Activated T-helper 1 cell treated with anti-CD3 and anti-CD28 coated beads, Interleukin-12 subunit alpha, Interleukin-12 subunit beta, Interleukin-2, Interleukin-4 antibody, amounts not matched to agents 30 ng/mL and 10 ng/mL and 1 ng/mL, durations not matched to agents 14 hours and 24 hours and 36 hours (primary cell): ENCODE measurements at places on chromosomes 12 and 14.

- DNase-seq, result no peak
- no peak overlapping the region for H3K27ac ChIP-seq
- no peaks in the 10 kb centered on the region for H3K36me3 ChIP-seq
- H3K27me3 ChIP-seq, result peaks cover 7% of the 10 kb centered on the region
Observed at GRCh38 chr12:110228756-110229155, 52.3 kb upstream of the ATP2A2 start.

- peaks cover 15% of the 10 kb centered on the region for H3K4me1 ChIP-seq
- no peak for DNase-seq
- peak within 1 kb of the TSS; percentile 49 for H3K4me3 ChIP-seq
- H3K27me3 ChIP-seq, result peaks cover 2% of the 10 kb centered on the region
- peak within 1 kb of the TSS; percentile 66 for H3K27ac ChIP-seq
- H3K36me3 ChIP-seq, result no peaks in the 10 kb centered on the region
Observed at GRCh38 chr14:94110552-94111181, at the start of gene IFI27. Gene IFI27, plus strand, starts transcription at chr14:94110736.

DNA sequence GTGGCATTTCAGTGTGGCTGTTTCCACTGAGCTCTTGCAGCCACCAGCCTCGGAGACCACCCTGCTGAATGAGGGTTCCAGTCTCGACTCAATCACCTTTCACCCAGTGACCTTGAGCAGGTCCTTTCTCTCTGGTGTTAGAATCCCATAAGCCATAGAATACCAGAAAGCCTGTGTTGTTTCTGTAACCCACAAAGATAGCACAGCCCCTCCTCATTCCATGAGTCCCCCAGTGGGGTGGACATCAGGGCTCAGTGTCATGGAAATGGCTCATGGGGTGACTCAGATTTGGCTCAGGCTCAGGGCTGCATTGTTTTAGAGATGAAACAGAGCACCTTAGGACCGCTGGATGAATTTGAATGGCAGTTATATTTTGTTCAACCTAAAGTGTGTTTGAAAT, 171.5 kb downstream of the PTPN11 start:
- H3K4me3 ChIP-seq, result no peak overlapping the region
- no peak overlapping the region for H3K27ac ChIP-seq
- H3K27me3 ChIP-seq, result peaks cover 7% of the 10 kb centered on the region
- H3K4me1 ChIP-seq, result no peaks in the 10 kb centered on the region

DNA sequence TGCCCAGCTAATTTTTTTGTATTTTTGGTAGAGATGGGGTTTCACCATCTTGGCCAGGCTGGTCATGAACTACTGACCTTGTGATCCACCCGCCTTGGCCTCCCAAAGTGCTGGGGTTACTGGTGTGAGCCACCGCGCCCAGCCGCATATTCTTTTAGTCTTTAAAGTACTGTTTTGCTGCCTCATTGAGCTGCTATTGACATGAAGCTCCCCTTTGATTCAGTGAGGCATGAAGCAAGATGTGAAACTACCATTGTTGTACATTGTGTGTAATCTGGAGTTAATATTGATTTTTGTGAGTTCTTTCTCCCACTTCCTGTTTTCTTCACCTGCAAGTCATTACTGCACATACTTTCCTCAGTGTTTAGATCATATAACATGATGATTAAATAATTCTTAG, 80.8 kb downstream of the MNAT1 start:
- no peak overlapping the region for H3K4me3 ChIP-seq
- no peak overlapping the region for H3K27ac ChIP-seq
- H3K27me3 ChIP-seq, result no peaks in the 10 kb centered on the region
- DNase-seq, result no peak
- H3K36me3 ChIP-seq, result peaks cover 17% of the 10 kb centered on the region
